Left forelimb (tissue), 1 donor: ENCODE measurements at places on chromosomes 7 and 10.

DNA sequence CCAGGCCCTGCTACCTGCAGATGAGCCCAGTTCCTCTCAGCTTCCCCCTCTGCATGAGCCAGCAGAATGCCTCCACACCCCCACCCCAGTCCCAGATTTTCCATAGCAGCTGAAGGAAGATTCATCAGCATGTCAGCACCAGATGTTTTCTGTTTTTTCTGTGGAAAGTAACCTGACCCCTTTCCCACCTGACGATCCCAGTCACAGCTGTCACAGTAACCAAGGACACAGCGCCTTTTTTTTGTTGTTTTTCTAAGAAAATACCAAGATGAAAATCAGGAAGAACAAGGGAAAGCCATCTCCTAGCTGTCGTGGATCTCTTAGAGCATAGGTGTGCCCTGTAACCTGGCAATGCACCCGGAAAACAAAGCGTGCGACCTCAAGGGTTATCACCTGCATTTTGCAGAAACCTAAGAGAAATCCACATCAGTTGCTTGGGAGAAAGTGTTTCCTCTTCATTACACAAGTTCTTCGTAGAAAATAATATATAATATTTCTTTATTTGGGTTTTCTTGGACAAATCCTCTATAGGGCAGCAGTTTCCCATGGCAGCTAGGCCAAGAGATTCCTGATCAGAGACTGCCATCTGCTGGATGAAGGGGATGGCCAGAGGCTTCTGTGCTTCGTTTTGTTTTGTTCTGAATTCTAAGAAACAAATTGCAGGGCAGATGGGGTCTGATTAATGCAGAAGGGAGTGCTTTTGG lies 401.9 kb downstream of the TNS3 start:
- DNase-seq: peak; percentile 79

GRCh38 chr7:99422186-99422585 lies 13.4 kb downstream of the BUD31 start:
- no peak for DNase-seq

- DNase-seq: no peak
These were observed 41.6 kb upstream of the MET start for GRCh38 chr7:116630357-116630756.

DNA sequence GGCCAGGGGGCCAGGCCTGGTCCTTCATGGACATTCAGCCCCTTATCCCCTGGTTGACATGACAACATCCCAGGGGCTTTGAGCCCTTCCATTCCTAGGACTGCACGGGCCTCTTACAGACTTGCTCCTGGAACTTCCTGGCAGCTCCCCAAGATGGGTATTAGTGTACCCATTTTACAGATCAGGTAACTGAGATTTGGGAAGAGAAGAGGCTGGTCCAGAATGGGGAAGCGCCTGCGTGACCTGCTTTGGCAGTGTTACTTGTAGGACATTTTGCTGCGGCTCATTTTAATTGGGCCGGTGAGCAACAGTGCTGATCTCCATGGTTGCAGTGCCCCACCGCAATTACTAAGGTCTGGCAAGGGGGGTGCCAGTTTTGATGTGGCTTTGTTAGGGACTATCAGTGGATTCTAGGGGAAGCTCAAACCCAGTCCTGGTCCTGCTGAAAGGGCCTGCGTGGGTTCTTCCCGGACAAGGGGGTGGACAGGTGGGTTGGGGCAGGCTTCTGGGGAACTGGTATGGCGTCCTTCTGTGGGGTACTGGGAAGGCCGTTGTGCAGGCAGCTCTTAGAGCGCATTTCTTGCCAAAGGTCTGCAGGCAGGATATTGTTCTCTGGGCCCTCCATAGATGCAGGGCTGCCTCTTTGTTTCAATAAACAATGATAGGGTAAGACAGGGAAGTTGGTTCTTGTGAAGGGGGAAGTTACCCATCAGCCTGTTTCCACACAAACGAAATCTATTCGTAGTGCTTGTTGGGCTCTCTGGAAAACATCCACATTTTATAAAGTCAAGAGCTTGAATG lies 137.6 kb downstream of the RGS10 start:
- no peak for DNase-seq

GRCh38 chr7:40810274-40810673 lies 675.5 kb downstream of the SUGCT start:
- DNase-seq: no peak

GRCh38 chr10:29119374-29119773 lies 169.5 kb upstream of the LYZL1 start:
- DNase-seq: no peak

DNA sequence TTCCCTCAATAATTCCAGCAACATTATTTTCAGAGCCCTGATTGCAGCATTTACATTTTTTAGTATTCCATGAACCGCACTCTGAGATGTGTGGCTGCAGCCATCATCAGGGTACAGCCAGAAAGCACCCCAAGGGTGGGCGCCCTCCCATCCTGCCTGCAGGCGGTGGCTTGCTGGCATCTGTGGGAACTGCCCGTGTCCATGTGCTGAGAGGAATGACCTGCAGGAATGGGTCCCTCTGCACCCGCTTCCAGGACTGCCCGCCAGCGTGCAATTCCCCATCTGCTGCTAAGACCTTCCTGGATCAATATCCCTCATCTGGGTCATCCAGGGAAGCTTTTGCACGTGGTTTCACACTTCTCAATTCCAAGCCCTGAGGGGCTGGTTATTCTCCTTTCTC lies 32.8 kb upstream of the NUB1 start:
- no peak for DNase-seq

DNA sequence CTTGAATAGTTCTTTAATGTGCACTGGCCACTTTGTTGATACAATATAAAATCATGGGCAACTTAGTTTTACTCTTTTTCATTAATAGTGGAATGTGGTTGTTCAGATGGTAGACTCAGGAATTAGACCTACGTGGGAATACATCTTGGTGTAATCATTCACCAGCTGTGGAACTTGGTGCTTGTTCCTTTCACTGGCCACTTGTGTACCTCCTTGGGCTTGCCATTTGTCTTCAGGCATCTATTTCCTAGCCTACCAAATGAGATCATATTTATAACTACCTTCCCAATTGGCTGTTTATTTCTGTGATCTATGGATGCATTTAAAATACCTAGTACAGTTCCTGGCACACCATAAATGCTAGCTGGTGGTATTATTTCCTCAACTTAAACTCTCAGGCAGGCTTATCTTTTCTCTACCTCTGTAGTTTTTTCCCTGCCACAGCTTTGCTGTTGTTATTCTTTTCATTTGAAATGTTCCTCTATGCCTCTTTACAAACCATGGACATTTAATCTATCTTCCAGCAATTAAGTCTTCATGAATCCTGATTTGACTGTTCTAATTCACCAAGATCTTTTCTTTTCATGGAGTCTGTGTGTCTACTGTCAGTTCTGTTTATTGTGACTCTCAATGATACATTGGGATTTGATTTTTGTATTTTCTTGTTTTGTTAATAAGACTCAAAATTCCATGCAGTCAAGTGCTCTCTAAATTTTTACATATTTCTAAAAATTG lies 113.0 kb downstream of the ADAM22 start:
- no peak for DNase-seq

DNA sequence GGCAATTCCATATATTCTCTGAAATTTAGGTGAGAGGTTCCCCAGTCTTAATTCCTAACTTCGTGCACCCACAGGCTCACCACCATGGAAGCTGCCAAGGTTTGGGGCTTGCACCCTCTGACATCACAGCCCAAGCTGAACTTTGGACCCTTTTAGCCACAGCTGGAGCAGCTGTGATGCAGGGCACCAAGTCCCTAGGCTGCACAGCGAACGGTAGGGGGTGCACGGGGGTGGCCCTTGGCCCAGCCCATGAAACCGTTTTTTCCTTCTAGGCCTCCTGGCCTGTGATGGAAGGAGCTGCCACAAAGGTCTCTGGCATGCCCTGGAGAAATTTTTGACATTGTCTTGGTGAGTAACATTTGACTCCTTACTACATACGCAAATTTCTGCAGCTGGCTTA lies 251.9 kb upstream of the GRM3 start:
- no peak for DNase-seq

DNA sequence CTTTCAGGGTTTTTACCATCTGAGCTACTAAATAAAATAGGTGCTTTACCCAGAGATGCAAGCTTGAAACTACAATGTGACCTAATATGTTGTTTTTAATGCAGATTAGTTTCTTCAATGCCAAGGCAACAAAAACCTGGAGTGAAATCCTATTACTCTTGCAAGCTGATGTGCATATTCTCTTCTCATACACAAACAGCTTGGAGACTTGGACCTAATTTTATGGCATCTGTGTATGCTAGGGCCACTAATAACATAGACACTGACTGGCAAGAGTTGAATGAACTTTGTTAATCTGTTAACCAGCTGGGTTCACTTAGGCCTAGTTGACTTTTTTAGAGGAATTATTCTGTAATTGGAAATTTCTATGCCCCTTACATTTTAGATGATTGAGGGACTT lies 23.4 kb upstream of the SMIM30 start:
- no peak for DNase-seq

DNA sequence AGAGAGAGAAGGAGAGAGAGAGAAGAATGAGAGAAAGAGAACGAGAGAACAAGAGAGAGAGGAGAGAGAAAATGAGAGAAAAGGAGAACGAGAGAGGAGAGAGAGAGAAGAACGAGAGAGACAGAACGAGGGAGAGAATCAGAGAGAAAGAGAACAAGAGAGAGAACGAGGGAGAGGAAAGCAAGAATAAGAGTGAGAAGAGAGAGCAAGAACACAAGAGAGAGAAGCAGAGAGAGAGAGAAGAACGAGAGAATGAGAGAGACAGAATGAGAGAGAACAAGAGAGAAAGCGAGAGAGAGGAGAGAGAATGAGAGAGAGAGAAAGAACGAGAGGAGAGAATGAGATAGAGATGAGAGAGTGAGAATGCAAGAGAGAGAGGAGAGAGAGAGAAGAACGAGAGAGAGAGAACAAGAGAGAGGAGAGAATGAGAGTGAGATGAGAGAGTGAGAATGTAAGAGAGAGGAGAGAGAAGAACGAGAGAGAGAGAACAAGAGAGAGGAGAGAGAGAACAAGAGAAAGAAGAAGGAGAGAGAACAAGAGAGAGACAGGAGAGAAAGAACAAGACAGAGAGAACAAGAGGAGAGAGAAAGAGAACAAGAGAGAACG lies 68.2 kb downstream of the ASB13 start:
- no peak for DNase-seq

- no peak for DNase-seq
These were observed 439.6 kb downstream of the GLRX3 start for GRCh38 chr10:130575756-130576285.

DNA sequence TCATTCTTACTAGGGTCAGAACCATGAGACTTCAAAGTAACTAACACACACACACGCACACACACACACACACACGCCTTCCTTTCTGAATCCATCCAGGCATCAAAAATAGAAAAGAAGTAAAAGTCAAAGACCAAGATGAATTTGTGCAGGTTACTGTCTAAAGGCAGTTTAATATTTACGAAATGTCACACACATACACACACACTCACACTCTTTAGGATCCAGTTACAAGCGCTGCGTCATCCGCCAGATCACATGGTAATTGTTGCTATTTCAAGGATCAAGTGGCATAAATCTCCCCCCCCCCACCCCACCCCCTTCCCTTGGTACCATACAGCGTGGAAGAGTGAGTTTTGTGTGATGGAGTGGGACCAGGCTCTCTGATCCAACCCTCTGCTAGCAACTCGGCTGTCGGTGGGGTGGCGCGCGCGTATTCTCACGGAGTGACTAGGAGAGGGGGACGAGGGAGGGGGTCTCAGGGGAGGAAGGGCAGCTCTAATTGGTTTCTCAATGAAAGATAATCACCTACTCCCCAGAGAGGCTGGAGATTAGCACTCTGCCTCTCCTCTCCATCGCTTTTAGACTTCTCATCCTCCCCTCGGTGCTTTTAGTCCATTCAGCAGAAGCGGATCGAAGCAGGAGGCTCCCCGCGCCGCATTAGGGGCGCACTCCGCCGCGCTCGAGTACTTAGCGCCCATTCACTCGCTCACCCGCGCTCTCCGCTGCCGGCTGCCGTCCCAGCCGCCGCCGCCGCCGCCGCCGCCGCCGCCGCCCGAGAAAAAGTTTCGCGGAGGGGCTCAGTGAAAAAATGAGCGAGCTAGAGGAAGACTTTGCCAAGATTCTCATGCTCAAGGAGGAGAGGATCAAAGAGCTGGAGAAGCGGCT lies 83.5 kb upstream of the PRKG1 start:
- DNase-seq: peak; percentile 71

DNA sequence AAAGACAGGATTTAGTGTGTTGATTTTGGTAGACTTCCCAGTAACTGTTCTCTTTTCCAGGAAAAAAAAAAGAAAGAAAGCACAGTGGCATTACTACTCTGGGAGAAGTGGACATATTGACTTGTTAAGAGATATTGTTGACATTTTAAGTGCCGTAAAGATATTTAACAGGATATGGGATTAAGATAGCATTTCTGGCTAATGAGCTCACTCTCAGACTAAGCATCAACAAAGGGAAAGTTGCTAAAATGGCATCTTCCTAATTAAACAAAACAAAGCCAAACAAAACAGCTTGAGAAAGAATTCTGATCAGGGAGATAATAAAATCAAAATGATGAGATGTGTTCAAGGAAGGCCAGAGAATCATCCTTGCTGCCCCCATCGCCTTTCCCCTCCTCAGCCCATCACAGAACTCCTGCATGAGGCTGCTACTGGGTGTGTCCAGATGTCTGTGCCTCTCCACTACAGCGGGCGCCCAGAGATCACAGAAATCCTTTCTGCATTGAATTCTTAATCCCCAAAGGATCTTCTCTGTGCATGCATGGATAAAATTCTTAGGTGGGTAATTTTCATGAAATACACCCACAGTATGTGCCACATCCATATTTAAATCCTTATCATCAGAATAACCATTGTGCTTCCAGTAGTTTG lies 270.5 kb downstream of the POU6F2 start:
- DNase-seq: no peak

DNA sequence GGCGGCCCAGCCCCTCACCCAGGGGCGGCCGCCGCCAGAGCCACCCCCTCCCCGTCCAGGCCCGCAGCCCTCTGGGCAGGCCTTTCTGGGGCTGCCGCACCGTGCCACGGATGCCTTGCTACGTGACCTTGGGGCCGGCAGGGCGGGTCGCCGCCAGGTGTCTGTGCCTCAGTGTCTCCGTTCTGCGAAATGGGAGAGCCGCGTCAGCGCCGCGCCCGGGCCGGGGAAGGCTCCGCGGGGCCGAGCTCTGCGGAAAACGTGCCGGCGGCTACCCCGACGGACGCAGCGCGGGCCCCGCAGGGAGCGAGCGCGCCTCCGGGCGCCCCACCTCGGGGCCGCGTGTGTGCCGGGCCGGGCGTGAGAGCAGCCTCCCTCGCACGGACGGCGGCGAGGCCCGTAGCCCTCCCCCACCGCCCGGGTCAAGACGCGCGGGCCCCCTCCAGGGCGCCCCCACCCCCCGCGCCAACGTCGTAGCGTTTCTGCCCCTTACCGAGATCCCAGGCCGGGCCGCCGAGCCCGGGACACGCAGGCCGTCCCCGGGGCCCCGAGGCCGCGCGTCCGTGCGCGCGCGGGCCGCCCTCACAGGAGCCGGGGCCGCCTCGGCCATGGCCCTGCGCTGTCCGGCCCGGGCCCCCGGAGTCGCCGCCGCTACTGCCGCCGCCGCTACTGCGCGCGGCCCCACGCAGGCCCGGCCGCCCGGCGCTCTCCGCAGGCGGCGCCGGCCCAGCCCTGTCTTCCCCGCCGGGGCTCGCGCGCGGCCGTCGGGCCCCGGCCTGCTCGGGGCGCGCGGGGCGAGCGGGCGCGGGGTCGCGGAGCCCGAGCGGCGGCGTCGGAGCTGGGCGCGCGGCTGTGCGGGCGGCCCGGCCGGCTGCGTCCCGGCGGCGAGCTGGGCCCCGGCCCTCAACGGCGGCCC lies 1.1 kb downstream of the ZNF777 start:
- no peak for DNase-seq

- DNase-seq: no peak
These were observed 44.8 kb upstream of the GRID1 start for GRCh38 chr10:86411281-86411841.

- DNase-seq: no peak
These were observed 760.3 kb upstream of the GALNT17 start for GRCh38 chr7:70371652-70372051.

GRCh38 chr7:108307595-108307994 lies 148.6 kb downstream of the NRCAM start:
- no peak for DNase-seq
